ENCODE measurements at places on chromosomes 1 and 21. TPM values are rescaled to one million over a fixed set of nuclear protein-coding genes. Genes with fewer than 3 reads are reported as not detected.
A peak's percentile ranks its signal among the peaks of the same experiment; 100 is the strongest.

DNA sequence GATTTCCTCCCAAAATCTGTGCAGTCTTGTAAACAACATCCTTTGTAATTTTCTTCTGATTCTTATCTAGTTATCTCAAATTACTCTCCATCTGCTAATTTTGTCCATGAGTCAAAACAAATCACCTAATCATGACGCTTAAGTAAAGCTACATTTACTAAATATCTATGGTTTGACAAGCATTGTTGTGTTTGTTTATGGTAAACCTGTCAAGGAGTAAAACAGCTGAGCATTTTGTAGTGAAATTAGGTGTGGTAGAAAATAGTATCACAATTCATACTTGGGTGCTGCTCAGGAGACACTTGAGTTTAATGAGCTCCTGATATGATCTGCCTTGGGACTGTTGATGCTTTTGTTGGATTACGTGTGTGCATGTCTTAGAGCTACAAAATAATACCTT, 11.6 kb downstream of the TIPRL start:
- no peak for ATAC-seq

DNA sequence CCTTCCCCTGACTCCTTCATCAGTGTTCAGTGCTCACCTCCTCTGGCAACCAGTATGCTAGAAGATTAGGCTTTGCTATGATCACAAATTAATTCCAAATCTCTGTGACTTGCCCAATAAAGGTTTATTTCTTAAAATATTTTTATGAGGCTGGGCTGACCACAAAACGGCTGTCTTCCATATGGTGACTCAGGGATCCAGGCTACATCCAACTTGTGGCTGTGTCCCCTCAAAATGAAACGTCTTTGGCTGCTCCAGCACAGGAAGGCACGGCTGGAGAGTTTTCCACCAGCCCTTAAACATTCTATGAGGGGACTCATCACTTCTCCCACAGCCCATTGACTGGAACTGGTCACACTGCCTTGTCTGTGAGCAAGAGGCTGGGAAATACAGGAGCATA, 131.5 kb downstream of the HUNK start:
- ATAC-seq: no peak

DNA sequence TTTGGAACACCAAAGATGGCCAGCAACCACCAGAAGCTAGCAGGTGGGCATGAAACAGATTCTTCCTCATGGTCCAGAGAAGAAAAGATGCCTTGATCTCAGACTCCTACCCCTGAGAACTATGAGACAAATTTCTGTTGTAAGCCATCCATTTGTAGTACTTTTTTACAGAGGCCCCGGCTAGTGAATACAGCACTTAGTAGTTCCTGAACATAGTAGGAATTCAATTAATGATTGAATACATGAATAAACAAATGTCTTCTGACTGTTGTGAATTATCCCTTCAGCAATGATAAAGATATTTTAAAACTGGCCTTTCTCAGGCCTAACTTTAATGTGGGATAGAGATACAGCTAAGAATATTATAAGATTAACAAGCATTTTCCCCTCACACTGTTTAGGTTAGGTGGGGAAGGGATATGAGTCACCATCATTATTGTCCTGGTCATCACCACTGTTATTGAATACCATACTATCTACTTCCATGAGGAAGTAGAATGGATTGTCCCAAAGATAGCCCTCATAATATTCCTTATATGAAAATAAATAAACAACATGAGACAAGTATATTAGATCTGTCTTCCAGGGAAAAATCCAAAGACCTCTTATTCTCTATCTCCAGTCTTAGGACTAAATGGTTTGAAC, 51.4 kb downstream of the ADCY10 start:
- ATAC-seq: no peak

Gene GPR3
- not detected for total RNA-seq

GRCh38 chr1:65075123-65075976, 72.7 kb upstream of the AK4 start:
- peak; percentile 74 for ATAC-seq

DNA sequence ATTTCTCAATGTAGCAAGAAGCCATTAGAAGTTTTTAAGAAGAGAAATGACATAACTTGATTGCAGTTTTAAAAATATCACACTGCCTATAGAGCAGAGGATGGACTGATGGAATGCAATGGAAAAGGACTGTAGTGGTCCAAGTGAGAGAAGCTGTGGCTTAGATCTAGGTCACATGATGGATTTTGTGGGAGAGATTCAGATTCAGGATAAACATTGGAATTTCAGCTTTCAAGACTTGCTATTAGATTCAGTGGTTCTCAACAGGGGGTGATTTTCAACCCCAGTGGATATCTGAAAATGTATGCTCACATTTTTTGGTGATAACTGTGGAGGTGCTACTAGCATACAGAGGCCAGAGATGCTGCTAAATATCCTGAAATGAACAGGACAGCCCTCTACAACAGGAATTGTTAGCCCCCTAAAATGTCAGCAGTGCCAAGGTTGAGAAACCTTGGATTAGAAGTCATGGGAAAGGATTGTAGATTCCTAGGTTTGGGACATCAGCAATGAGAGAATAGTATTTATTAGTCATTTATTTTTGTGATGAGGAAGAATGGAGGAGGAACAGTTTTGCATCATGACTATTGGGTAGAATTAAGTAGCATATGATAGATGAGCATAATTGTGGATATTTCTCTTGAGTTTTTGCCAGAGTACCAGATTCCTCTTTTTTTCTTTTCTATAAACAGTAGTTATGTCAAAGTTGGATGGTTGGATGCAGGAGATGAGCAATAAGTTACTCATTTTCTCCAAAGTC, 30.1 kb upstream of the KCNK2 start:
- no peak for ATAC-seq

Gene FCRL1
- not detected for total RNA-seq

Gene LCE2B
- not detected for total RNA-seq

GRCh38 chr1:247338723-247339275, 7.1 kb upstream of the ZNF496 start:
- no peak for ATAC-seq

Gene NBPF3
- total RNA-seq: 15.0 TPM

DNA sequence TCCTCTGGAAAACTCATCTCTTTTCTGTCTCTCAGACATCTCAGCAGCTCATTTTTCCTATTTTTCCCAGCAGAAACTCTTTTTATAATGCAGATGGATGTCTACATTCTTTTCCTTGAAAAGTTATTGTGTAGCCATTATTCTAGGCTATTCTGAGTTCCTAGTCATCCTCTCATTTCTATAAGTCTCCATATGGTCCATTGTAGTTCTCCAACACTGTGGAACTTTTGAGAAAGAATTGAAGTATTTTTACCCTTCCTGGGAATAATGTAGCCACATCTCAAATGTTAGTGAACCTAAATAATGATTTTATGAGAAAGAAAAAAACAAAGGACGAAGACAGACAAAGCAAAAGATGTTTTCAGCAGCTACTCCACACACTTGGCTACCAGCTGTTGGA, 26.4 kb upstream of the GPR25 start:
- ATAC-seq: no peak

- no peak for ATAC-seq
Observed at GRCh38 chr1:74571891-74572290, 59.5 kb upstream of the LRRC53 start.

GRCh38 chr1:93699049-93699384, 17.4 kb upstream of the BCAR3 start:
- ATAC-seq: no peak

- no peak for ATAC-seq
Observed at GRCh38 chr1:33468531-33468930, 3.9 kb upstream of the ZSCAN20 start.

DNA sequence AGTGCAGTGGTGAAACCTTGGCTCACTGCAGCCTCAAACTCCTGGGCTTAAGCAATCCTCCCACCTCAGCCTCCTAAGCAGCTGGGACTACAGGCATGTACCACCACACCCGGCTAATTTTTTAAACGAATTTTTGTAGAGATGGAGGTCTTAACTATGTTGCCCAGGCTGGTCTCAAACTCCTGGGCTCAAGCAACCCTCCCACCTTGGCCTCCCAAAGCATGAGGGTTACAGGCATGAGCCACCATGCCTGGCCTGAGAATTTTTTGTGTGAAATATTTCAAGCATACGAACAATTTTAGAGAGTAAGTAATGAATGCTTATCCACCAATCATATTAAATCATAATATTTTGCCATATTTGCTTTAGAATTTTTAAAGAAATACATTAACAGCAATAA, 51.6 kb downstream of the MROH9 start:
- ATAC-seq: no peak

DNA sequence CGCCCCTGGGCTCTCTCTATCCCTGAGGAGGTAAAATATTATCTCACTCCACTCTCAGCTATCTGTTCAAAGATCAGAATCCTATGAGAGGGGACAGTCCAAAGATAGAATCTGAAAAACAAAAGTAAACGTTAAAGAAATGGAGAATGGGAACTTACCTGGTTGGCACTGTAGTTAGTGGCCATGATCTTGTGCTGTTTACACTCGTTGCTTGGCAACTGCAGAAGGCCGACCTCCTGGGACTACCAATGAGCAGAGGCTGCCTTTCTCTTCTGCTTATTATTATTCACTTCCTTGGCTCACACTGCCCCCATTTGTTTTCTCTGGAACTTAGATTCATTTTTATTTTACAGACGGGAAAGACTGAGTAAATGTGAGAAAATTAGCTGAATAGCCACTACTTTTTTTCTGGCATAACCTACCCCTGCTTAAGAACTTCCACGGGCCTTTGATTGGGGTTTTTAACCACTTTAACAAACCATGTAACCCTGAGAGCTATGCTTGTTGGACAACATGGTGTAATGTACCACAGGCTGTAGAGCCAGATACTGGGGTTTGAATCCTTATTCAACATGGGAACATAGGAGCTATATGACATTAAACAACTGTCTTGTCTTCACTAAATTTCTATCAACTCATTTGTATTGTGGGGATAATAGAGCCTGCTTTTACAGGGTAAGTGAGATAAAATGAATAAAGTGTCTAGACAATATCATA, at the start of gene CFAP126:
Gene CFAP126, minus strand, starts transcription at position 193 of the 717 bp plus-strand sequence. Its CDS starts 8 bp downstream, at position 185.
- ATAC-seq: peak; percentile 84

Gene CYP4Z1
- 1.6 TPM for total RNA-seq

DNA sequence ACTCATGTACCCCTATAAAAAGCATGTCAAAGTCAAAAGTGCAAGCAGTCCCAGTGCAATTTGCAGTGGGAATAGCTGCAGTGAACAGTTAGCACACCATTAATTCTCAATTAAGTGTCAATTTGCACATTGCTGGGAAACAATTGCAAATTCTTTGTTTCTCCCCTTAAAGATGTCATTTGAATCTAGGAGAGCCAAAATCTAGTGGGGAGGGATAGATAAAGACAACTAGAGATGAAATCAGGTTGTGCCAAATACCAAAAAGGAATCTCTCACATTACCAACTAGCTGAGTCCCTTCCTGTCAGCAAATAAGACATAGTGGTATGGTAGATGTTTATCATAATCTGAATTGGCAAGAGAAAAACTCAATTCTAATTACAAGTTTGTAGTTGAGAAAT, 330.7 kb downstream of the NUF2 start:
- ATAC-seq: no peak

- ATAC-seq: no peak
Observed at GRCh38 chr1:119327450-119328155, 41.0 kb upstream of the HAO2 start.

DNA sequence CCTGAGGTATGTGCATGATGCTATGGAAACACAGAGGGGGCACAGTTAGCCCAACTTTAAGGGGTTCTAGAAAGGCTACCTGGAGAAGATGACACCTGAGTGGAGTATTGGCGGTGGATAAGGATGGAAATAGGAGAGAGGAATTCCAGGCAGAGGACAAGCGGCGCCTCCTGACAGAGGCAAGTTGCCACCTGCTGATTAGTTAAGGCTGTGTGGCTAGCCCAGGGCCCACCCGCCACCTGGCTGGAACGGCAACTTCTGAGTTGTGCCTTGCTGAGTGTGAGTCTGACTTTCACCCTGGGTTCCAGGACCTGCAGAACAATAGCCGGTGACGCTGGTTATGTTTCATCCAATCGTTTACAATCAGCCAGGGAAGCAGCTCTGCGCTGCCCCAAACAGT, 126.9 kb upstream of the LMO4 start:
- ATAC-seq: no peak

Gene ZFP69B
- total RNA-seq: not detected

Gene TCP10L
- total RNA-seq: 2.7 TPM

DNA sequence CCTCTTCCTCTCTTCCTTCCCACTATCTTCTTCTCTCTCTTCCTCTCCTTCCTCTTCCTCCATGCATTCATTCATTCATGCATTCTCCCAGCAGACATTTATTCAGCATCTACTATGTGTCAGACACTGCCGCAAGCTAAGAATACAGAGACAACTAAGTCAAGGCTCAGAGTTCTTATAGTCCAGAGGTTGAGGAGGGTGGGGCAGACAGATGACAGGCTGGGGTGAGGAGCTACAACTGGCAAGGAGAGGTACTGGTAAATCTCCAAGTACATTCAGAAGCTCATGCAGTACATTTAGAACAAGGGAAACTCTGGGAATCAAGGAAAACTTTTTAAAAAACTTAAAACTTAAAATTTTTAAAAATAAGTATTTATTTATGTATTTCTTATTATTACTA, 56.4 kb upstream of the FMOD start:
- no peak for ATAC-seq

Measured in gastroesophageal sphincter (tissue), 4 donors.